A549 treated with dexamethasone at 1 μM for 4 hours (cell line): ENCODE measurements at places on chromosomes 7 and 10. TPM values are rescaled to one million over a fixed set of nuclear protein-coding genes. Genes with fewer than 3 reads are reported as not detected.

The ITGB8 gene
- 0.73 to 1.6 TPM (median 1.2 TPM) in 5 replicates for total RNA-seq

The IDI2 gene
- total RNA-seq = 0.07 TPM in 1 of 5 replicates, not detected in the others

The JCAD gene
- 20.7 to 26.0 TPM (median 23.9 TPM) in 5 replicates for total RNA-seq

The CALML5 gene
- total RNA-seq = not detected in 5 replicates

The MOGAT3 gene
- total RNA-seq = 0.20 TPM in 1 of 5 replicates, not detected in the others

The TAS2R5 gene
- total RNA-seq = 0.26 to 0.50 TPM (median 0.43 TPM) in 5 replicates

The C7orf57 gene
- total RNA-seq = 0.27 to 0.35 TPM (median 0.27 TPM) in 5 replicates
